ENCODE measurements at places on chromosomes 6 and 20.

DNA sequence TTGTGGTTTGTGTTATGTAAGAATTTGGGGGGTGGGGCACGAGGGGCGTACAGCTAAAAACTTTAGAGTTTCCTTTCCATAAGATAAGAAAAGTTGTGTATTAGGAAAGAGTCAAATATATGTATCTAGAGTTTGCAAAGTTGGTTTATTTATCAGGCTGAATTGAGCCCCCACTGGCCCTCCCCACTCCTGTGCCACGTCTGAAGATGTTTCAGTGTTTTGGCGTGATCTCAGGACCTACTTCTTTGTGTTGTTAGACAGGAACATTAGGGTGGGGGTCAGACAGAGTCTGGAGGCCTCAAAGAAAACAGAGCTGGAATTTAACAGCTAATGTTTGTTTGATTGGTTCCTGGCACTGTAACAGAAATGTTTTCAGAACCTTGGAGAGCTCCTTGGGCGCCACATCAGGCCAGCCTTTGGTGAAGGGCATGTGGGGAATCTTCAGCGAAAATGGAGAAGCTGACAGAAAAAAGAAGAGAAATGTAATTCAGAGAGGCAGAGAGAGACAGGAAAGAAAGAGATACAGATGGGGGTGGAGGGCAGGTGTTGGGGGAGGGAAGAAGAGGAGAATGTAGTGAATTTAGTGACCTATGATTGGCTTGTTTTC is 674 bp downstream of the NRSN1 start:
- peak; percentile 9 for DNase-seq

DNA sequence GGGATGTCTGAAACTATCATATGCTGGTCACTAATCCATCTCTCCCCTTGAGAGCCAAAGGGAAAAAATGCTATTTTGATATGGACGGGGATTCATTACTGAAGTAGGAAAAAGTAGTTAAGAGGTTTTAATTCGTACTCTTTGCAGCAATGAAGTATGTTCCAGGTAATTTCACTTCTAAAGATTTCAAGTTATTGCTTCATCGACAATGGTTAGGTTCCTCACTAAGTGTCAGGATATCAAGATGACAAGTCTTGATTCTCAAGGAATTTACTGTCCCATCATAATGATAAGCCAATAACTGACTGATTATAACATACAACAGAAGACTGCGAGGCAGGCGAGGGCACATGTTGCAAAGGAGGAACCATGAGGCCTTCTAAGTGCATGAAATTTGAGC is 57.0 kb downstream of the GMDS start:
- no peak for DNase-seq

DNA sequence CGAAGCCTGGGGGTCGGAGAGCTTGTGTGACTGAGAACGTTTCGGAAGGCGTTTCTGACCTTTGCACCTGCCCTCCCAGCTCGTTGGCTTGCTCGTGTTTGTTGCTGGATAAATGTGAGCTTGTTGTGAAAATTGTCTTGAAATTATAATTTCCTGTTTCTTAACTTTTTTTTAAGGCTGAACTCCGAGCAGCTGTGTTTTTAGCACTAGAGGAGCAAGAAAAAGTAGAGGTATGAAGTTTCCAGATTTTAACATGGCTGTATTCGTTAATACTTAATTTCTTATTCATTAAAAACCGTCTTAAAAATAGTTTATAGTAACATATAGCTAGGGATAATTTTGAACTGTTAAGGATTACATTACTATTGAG is 672 bp downstream of the CEP43 start:
- no peak for DNase-seq

DNA sequence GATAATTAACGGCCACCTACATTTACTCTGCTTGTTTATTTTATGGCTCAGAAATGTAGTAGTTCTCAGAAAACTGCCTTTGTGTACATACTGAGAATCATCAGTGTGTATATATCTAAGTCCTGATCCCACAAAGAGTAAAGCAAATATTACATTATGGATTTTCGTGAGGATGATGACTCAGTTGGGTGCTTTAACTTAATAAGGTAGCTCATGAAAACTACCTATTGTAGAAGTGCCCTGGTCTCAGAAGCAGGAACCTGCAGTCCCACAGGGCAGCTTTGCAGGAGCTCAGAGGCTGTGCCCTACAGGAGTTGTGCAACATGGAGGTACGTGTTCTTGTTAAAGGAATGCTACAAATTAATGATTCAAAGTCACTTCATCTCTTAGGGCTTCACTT is 108.2 kb downstream of the PLG start:
- no peak for DNase-seq

DNA sequence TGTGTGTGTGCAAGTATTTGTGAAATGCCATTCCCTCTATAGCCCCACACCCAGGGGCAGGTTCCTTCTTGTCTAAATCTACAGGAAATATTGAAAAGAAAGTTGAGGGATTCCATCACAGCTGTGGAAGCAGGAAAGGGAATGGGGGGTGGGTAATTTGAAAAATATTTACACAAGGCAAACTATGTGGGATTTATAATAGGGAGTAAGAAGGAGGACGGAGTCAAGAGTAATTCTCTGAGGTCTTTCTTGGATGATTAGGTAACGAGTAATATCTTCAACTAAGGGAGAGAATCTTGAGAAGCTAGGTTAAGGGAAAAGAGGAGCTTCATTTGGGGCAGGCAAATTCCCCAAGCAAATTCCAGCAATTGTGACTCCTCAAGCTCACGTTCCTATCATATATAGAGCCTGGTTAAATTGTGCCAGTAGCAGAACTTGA is 113.5 kb upstream of the SGK1 start:
- no peak for DNase-seq

GRCh38 chr6:167553736-167554119 is 228.8 kb downstream of the TTLL2 start:
- DNase-seq = no peak

GRCh38 chr6:130324657-130325056 is 41.2 kb upstream of the TMEM200A start:
- DNase-seq = no peak

GRCh38 chr6:127026247-127026646 is 92.2 kb upstream of the RSPO3 start:
- DNase-seq = no peak

DNA sequence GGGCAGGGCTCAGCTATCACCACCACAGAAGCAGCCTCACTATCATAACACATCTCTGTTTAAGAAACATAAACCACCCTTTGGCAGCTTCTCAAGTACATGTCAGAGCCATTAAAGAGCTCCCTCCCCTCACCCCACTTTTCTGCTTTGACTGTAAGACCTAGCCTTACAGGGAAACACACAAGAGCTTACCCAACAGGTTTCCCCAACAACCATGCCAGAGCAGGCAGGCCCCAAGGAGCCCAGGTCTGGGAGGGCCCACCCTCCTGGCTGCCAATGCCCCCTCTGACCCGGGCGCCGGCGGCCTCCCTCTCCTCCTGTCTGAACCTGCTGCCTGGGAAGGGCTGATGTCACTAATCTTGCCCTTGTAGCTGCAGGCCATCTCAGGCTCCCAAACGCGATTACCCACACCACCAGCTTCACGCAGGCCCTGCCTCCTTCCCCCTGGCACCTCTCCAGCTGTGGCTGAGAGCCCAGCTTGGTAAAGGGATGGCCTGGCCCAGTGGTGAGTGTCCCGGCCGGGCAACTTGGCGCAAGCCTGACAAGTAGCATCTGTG is 402.0 kb downstream of the MAFB start:
- no peak for DNase-seq

- no peak for DNase-seq
These were observed 58.4 kb upstream of the ARMH2 start for GRCh38 chr6:24856901-24857670.

- DNase-seq = no peak
These were observed 9.6 kb downstream of the KCNQ5 start for GRCh38 chr6:72631480-72631879.

DNA sequence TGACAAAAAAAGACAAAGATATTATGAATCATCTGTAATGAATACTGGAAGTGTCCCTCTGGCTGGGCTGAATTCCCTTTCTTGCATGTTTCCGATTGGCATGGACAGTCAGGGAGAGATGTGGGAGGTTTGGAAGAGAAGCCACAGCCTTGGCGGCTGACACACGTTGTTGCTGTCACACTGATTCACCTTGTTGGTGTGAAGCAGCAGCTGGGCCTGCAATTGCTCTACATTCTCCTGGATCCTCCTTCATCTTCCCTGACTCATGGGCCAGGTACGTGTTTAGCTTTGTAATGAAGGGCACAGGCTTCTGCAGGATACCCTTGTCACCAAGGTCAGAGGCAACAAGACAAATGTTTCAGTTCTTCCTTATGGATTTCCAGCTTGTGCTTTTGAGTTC is 13.4 kb upstream of the SMIM8 start:
- DNase-seq = no peak

DNA sequence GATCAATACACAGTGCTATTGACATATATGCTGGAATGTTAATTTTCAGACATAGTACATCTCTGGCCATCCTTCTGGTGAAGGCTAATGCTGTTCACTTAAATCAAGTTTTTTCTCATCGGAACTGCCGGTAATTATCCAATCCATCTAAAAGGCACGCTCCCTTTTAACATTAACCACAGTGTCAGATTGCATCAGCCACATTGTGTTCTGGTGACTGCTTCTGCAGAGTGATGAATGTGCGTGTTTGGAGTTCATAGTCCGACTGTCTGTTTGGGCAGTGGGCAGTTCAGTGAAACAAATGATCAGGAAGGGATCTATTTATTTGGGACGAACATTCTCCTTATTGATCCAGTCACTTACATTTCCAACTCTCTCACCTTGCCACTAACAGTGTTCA is 49.5 kb downstream of the SOBP start:
- DNase-seq = no peak

GRCh38 chr6:6984585-6985366 is 123.0 kb upstream of the RREB1 start:
- no peak for DNase-seq

GRCh38 chr20:42441196-42441863 is 748.4 kb downstream of the PTPRT start:
- no peak for DNase-seq

GRCh38 chr20:58544286-58544685 is 29.1 kb upstream of the APCDD1L start:
- no peak for DNase-seq

- no peak for DNase-seq
These were observed 75.8 kb downstream of the CDH22 start for GRCh38 chr20:46232539-46232938.

GRCh38 chr20:52494244-52494643 is 302.7 kb upstream of the ZFP64 start:
- DNase-seq = peak; percentile 56

DNA sequence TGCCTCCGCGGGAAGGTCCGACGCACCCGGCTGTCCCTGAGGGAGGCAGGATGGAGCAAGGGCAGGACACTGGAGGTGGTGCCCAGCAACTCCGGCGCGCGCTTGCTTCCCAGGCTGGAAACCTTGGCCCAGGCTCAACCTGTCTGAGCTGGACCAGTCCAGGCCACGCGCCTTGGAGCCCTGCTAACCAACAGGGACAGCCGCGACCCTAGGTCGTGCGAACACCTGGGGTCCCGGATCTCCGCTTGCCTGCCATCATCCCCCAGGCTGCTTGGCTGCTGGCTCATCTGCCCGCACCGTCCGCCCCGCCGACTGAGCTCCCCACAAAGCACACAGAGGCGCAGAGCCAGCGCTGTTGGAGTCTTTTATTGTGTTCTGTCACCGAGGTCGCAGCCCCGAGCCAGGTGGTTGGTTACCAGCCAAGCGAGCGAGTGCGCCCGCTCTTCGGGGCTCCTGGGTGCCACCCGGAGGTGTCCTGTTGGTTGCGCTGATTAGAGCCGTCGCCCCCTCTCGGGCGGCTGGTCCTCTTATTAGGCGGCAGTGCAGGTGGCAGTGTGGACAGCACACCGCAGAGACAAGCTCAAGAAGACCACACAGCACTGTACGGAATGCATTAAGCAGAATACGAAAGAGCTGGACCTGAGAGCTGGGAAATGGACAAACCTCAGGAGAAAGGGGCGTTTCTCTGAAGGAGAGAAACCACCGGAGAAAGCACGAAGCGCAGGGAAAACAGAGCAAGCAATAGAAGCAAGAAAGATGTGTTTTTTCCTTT is 3.8 kb downstream of the COL12A1 start:
- no peak for DNase-seq

DNA sequence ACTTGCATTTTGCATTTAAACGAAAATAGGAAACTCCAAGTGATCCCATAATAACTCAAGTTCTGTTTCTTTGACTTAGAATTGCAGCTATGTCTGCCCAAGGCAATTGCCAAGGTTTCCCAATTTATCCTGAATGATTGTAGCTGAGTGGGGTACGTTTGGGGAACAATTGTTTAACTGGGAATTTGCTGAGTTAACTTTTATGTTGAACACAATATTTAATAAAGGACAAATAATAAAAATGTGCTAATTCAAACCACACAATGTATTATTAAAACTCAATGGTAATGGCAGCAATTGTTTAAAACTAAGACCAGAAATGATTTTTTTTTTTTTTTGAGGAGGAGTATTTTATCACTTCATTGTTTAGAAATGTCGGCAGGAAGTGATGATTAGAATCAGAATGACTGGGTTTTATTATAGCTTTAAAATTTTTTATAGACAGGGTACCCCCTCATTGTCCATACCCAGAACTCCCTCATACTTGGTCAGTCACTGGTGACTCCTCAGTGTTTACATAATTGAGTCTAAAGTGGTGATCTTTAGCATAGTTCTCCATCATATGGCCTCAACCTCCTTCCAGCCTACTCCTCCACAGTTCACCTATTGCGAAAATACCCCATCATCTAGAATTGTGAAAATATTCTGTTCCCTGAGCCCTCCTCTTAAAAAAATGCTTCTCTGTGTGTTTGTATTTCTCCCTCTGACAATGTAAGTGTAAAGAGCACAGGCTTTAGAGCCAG is 389.2 kb upstream of the CITED2 start:
- no peak for DNase-seq

DNA sequence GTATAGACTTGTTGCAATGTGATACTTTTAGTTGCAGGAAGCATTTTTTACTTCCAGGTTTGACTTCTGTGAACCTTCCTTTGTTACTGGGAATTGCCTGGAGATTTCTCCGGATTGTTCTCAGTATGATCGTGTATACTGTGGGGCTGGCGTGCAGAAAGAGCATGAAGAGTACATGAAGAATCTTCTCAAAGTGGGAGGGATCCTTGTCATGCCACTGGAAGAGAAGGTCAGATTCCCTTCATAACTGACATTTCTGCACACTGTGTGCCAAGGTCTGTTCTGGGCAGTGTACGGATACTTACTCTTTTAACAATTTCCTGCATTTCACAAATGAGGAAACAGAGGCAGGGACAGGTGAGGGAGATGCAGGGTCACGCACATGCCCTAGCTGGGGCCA is 9.7 kb downstream of the PCMTD2 start:
- no peak for DNase-seq

- no peak for DNase-seq
These were observed 40.6 kb downstream of the HECA start for GRCh38 chr6:139175389-139175948.

DNA sequence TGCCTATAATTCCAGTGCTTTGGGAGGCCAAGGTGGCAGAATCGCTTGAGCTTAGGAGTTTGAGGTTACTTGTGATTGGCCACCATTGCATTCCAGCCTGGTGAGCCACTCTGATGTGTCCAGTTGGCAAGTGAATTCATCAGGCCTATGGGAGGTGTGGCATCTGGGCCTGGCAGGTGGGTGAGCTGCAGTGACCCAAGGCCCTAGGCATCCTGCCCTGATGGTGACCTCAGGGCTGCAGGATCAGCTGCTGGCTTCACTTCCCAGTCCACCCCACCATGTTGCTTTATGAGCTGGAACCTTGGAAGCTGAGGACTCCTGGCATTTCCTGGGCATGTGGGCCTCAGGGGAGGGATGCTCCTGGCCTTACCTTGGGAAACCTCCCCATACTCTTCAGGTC is 20.5 kb downstream of the RSPH9 start:
- no peak for DNase-seq

Measured in stimulated activated CD4-positive, alpha-beta T cell treated with anti-CD3 and anti-CD28 coated beads, TNF-alpha, amount 100 ng/mL, for 48 hours (primary cell).